ENCODE measurements at places on chromosomes 4 and X.
A peak's percentile ranks its signal among the peaks of the same experiment; 100 is the strongest.

- DNase-seq = no peak
Measured at GRCh38 chr4:88599714-88600113, 7.4 kb downstream of the HERC3 start.

- DNase-seq = no peak
Measured at GRCh38 chr4:73730867-73731266, 9.5 kb upstream of the CXCL8 start.

DNA sequence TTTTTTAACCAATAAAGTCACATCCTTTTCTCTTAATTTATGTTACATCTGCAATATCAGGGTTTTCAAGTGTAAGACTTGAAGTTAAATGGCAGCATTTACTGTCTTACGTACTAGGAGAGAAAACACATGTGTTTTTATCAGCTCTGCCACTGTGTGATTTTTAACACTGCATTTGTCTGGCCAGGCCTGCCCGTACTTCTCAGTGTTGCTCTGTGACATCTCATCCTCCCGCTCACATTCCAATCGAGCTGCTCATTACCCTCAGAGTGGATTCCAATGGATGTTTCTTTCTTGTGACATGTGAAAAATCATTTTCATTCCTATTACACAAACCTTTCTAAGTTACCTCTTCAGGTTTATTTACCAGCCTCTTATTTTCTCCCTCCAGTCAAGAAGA lies 420.3 kb downstream of the FAT4 start:
- DNase-seq = no peak

DNA sequence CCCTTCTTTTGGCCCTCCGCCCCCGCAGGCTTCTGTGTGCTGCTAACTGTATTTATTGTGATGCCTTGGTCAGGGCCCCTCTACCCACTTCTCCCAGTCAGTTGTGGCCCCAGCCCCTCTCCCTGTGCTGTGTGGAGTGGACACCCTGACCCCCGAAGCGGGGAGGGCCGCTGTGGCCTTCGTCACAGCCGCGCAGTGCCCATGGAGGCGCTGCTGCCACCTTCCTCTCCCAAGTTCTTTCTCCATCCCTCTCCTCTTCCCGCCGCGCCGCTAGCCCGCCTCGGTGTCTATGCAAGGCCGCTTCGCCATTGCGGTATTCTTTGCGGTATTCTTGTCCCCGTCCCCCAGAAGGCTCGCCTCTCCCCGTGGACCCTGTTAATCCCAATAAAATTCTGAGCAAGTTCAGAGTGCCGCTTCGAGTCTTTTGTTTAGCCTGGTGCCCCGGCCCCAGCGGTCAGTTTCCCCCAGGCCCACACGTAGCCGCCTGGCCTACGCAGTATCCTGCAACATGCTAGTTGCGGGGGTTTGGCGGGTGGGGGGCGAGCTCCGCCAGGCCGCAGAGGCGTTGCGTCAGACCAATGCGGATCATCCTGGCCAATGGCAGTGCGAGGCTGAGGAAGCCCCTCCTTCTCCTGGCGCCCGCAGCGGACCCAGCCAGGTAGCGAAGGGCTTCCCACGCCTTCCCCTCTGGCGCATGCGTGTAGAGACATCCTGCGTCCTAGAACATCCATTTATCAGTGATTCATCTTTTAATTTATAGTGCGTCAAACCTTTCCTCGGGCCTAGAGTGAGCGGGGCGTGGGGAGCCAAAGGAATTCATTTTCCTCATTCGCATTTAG lies 5.6 kb upstream of the KANTR start:
- peak; percentile 45 for DNase-seq

DNA sequence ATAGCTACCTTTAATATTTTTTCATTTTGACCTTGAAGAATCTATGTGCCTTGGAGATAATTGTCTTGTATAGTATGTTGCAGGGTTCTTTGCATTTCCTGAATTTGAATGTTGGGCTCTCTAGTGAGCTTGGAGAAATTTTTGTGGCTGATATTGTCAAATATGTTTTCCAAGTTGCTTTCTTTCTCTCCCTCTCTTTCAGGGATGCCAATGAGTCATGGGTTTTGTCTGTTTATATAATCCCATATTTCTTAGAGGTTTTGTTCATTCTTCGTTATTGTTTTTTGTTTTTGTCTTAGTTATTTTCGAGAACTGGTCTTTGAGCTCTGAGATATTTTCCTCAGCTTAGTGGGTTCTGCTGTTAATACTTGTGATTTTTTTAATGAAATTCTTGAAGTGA lies 20.7 kb downstream of the RAB40AL start:
- DNase-seq = no peak

- DNase-seq = peak; percentile 3
Measured at GRCh38 chr4:145098675-145099037, 545 bp downstream of the ABCE1 start.

DNA sequence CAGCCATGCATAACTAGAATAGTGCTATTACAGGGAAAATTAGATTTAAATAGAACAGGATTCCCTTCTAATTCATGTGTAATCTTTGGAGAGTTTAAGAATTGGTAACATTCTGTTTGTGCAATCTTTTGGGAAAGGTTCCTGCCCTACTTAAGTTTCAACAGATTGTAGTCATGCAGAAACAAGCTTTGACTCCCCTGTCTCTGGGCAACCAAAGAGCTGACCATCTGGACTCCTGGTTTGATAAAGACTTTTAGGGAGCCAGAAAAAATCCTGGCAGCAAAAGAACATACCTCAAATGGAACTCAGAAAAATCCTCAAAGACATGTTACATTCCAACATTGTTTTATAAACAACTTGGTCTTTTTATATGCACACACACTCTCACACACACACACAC lies 191.1 kb upstream of the NEIL3 start:
- DNase-seq = no peak

DNA sequence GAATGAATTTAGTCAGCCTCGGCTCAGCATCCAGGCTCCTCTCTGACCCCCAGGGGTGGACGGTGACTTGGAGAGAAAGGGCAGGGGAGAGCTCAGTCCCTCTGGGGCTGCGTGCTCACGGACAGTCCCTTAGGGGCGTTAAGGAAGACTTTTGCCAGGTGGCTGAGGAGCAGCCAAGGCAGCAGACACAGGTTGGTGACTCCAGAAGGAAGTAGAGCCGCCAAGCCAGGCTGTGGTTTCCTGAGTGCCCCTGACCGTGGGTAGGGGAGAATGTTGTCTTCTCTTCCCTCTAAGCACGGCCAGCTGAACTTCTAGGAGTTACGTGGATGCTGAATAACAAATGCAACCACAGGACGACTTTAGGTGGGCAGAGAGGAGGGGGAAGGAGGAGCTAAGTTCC lies 91.0 kb upstream of the MTM1 start:
- DNase-seq = no peak

DNA sequence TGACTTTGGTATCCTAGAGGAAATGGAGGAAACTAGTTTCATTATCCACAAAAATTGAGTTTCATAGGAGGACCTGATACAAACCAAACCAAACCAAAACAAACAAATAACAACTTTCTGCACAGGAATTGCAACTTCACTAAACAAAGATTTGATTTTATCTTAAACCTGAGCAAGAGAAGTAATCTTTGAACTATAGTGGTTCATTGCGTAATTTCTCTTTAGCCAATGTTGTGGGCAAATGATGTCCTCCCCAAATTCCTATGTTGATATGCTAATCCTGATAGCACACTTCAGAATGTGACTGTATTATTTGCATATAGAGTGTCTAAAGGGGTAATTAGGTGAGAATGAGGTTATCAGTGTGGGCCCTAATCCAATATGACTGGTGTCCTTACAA lies 102.4 kb downstream of the CAMK2D start:
- DNase-seq = no peak

GRCh38 chr4:52102587-52102986 lies 51.5 kb downstream of the SPATA18 start:
- no peak for DNase-seq

DNA sequence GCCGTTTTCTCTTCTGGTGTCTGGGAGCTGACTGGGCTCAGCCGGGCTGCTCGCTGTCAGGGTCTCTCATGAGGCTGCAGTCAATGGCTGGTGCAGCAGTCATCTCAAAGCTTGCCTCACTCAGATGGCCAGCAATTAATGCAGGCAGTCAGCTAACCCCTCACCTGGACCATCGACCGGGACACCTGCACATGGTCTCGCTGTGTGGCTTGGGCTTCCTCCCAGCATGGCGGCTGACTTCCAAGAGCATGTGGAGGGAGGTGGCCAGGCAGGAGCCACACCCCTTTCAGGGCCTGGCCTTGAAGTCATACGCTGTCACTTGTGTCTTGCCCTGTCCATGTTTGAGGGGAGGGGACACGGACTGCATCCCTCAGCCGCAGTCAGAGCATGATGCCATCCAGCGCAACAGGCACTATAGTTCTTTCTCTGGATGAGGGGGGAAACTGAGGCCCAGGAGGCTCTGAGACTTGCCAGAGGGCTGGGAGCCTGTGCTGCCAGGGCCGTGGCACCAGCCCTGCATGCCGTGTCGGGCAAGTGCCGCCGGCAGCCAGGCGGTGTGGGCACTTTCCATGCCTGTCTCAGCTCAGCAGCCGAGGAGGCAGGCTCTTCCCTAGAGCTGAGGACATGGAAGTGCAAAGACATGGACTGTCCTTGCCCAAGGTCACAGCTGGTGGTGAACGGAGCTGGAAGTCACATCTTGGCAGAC lies 201.8 kb downstream of the AFAP1 start:
- no peak for DNase-seq

DNA sequence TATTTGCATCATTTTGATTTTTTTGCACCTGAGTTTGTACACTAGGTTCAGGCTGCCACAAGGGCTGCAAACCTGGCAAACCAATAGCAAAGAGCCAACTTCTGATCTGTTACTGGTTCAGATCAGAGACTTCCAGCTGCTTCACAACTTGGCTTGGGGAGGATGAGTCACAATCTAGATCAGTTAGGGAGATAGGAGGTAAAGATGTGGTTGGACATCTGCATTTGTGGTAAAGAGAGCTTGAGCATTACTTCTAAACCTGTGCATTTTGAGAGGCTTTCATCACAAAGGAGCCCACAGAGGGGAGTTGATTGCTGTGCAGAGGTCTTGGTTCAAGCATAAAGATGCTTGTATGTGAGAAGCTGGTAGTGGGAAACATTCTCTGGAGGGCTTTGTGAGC lies 34.5 kb downstream of the LINC00632 start:
- no peak for DNase-seq

GRCh38 chr4:183532821-183533220 lies 28.0 kb downstream of the ING2 start:
- DNase-seq = no peak

GRCh38 chr4:118344801-118345200 lies 8.0 kb downstream of the PRSS12 start:
- no peak for DNase-seq

GRCh38 chr4:177099211-177099610 lies 210.5 kb upstream of the NEIL3 start:
- no peak for DNase-seq

GRCh38 chrX:11097933-11098332 lies 13.2 kb upstream of the HCCS start:
- peak; percentile 11 for DNase-seq

DNA sequence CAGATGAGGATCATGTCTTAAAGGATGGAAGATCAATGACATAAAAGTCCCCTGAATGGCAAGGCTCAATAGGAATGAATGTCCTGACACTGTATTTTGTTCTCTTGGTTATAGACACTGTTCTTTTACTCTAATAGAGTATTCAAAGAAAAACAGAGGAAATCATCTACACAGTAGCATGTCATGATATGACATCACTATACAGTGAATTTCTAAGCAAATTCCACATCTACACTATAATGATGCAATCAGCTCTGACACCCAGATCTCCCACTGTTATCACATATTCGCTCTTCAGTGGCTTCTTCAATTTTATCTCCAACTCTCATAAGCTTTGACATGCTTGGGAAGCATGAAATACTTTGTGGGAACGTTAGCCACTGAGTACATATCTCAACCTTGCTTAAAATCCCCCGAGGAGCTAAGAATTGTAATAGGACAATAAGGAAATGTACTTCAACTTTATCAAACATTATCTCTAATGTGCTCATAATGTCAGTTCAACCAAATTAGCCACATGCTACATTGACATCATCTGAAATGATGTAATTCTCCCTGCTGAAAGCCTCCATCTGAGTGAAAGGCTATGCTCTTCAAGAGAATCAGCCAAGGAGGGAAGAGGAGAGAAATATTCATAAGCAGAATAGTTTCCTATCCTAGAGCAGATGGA lies 139.6 kb upstream of the PTCHD1 start:
- no peak for DNase-seq

- no peak for DNase-seq
Measured at GRCh38 chr4:61520681-61521160, 320.6 kb downstream of the ADGRL3 start.

DNA sequence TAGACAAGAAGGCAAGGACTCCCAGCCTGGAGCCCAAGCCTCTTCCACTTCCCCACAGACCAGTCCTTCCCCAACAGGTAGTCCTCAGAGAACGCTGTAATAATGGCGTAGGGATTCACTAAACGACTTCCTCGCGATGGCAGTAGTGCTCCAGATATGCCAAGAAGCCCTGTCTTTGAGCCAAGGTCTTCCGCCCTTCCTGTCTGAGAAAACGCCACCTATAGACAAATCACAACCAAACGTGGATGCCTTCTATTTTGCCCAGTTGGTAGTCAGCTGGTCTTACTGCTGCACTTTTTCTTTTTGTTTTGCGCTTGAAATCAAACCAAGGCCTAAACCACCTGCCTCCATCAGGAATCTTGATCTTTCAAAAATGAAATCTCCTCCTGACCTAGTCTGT lies 203.3 kb downstream of the OR13H1 start:
- no peak for DNase-seq

GRCh38 chr4:8664976-8665375 lies 72.4 kb downstream of the CPZ start:
- DNase-seq = no peak

GRCh38 chr4:32858361-32858760 lies 2138.2 kb downstream of the PCDH7 start:
- no peak for DNase-seq

DNA sequence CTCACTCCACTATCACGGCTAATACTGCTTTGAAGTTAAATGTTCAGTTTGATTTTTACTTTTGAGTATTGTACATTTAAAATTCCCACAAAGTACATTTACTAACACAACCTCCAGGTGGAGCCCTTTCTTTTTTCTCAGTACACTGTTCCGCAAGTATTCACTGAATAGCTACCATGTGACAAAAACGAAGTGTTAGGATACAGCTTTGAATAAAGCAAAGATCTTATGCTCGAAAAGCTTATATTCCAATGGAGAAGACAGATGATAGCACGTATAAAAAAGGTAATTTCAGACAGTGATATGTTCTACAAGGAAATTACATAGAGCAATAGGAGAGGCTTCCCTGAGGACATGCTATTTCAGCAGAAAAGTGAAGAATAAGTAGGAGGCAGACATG lies 60.7 kb upstream of the ABCG2 start:
- DNase-seq = peak; percentile 68

DNA sequence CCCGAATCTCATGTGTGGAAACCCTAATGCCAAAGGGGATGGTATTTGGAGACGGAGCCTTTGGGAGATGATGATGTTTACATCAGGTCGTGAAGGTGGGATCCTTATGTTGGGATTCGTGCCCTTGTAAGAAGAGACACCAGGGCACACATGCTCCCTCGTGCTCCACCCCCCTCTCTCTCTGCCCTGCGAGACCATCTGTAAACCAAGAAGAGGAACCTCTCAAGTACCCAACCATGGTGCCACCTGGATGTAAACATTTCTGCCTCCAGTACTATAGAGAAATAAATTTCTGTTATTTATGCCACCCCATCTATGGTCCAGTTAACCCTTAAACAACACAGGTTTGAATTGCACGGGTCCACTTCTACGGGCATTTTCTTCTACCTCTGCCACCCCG lies 179.4 kb downstream of the DHRSX start:
- no peak for DNase-seq
